Dermis blood vessel endothelial cell (primary cell): ENCODE measurements at places on chromosomes 5 and 9. TPM values are rescaled to one million over a fixed set of nuclear protein-coding genes. Genes with fewer than 3 reads are reported as not detected.

Gene HINT2
- 5.8 and 11.5 TPM in 2 replicates for total RNA-seq

Gene PCDHGC4
- total RNA-seq, result 1.2 and 1.5 TPM in 2 replicates

Gene HK3
- not detected in 2 replicates for total RNA-seq

Gene IGFBPL1
- 0.17 and 0.23 TPM in 2 replicates for total RNA-seq

Gene RGS7BP
- total RNA-seq, result 0.17 and 0.19 TPM in 2 replicates

Gene CDKN2B
- total RNA-seq, result 1.9 and 2.4 TPM in 2 replicates
